Fibroblast of skin of right biceps (primary cell): ENCODE measurements at places on chromosomes 13 and 19.

DNA sequence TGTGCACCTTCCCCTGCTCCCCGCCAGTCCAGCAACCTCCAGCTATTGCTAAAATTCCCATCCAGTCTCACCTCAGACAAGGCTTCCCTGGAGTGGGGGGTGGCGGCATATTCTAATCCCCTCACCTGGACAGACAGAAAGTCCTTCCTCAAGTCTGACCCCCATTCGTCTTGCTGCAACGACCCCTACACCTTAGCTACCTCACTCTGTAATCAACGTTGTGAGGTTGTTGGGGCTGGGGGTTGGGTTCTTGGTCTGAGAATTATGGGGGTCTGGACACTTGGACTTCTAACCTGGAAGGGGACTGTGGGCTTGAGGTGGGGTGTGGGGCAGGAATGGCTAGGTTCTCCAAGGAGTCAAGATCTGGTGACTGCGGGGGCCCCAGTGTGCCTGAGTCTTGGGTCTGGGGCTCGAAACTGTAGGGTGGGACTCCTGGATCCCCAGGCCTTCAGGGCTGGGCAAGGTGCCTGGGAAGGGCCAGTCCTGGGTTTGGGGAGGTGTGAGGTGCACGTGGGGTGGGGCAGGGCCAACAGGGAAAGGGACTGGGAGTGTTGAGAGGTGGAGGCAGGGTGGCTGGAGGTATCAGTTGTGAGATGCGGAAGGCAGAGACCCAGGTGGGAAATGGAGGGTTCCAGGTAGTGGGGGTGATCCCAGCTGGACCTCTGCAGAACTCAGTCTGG, 1.3 kb downstream of the FOXA3 start:
- DNase-seq: no peak

- DNase-seq: no peak
Measured at GRCh38 chr13:113423520-113424163, 29.6 kb downstream of the ADPRHL1 start.

GRCh38 chr19:28838909-28839308, 374.0 kb downstream of the UQCRFS1 start:
- DNase-seq: no peak

DNA sequence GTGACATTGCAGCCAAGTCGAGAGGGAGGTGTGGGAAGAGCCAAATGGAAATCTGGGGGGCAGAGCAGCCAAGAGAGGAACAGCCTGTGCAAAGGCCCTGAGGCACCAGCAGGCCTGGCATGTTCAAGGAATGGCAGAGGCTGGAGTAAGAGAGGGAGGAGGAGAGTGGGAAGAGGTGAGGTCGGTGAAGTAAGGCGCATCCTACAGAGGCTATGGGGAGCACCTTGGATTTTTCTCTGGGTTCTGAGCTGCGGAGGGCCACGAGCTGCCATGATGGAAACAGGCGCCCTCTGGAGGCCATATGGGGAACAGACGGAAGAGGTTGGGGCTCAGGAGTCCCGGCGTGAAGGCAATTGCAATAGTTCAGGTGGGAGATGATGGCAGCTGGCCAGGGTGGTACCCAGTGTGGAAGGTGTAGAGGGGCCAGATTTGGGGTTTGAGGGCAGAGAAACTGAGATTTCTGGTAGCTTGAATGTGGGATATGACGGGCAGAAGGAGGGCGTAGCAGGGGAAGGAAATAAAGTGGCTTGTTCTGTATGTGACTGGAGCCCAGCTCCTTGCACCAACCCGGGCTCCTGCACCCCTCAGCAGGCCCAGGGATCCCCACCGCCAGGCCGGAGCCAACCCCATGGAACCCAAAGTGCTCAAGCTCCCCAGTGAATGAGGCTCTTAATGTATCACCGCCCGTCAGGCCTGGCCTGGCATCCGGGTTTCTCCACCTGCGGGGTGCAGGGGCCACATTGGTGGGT, 20.5 kb upstream of the STRN4 start:
- DNase-seq: no peak

DNA sequence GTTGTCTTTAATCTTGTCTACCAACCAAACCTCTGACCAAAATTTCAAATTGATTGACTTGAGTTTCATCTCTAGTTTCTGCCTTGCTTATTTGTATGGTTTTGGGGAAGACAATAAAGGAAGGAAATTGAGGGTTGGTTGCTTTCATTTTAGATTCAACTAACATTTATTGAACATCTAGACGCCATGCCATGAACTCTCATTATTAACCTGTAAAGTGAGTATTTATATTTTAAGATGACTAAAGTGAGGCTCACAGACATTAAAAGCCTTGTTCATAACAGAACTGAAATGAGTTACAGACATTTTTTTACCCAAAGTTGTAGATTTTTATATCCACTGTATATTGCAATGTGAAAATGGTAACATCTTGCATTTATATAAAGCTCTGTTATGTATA, 239.3 kb downstream of the LMO7 start:
- DNase-seq: no peak

DNA sequence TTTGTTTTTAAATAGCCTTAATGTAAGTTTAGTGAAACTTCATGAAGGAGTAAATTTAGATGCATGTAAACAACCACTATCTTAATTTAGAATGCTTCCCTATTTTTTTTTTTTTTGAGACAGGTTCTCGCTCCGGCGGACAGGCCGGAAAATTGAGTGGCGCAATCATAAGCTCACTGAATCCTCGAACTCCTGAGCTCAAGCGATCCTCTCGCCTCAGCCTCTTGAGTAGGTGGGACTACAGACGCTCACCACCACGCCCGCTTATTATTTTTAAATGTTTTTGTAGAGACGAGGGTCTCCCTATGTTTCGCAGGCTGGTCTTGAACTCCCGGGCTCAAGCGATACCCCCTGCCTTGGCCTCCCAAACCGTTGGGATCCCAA, 1.6 kb downstream of the TEX30 start:
- DNase-seq: no peak

- DNase-seq: peak; percentile 20
Measured at GRCh38 chr13:83286737-83287136, 595.5 kb downstream of the SLITRK1 start.

GRCh38 chr13:78319101-78319627, 284.2 kb downstream of the POU4F1 start:
- peak; percentile 0 for DNase-seq

- DNase-seq: peak; percentile 53
Measured at GRCh38 chr13:74062933-74063332, 71.3 kb downstream of the KLF12 start.

DNA sequence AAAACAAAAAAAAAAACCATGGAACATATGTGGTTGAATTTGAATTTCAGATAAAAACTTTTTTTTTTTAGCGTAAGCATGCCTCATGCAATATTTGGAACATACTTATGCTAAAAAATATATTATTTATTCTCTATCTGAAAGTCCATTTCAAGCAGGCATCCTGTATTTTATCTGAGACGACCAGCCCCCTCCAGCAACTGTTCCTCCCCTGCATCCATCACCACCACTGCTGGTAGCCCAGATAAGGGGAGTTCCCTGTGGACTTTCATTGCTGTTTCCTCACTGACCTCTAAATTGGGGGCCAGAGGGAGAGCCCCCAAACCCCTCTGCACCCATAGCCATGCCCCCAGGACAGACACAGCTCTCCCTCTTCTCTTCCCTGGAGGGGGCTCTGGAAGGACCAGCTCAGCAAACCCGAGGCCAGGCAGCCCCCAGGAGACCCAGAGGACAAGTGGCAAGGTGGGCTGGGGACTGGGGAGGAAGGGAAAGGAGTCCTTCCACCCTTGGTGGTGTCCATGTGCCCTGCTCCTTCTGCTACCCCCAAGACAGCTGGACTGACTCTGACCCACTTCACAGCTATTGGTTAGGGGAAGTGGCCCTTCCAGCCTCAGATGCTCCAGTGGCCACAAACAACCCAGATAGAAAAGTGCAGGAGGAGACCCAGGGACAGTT, 6.6 kb upstream of the SIGLEC12 start:
- DNase-seq: no peak

GRCh38 chr19:45823182-45823581, 8.1 kb upstream of the RSPH6A start:
- DNase-seq: no peak

DNA sequence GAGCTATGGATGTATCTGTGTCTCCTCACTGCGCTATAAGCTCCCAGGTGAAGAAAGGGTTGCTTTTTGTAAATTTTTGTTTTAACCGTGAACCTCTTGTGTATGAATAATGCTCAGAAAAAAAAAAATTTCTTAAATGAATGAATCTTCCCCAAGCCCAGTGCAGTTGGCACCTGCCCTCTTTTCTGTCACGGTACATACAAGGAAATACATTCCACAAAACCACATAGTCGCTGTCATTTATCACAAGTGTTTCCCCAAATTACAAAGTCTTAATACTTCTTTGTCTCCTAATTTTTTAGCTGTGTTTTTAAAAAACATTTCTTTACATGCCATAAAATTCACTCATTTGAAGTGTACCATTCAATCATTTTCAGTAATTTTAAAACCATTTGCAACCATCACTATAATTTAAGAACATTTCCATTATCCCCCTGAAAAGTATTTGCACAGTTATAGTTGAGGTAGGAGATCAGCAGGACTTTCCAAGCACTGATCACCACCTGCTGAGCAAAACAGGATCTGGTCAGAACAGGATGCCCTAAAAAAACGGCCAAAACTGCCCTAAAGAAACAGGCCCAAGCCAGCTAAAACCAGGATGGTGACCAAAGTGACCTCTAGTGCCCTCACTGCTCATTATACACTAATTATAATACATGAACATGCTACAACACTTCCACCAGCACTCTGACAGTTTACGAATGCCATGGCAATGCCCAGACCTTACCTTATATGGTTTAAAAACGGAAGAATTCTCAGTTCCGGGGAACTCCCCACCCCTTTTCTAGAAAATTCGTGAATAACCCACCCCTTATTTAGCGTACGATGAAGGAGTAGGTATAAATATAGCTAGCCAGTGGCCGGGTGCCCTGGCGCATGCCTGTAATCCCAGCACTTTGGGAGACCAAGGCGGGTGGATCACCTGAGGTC, 1.3 kb upstream of the TEX30 start:
- no peak for DNase-seq

DNA sequence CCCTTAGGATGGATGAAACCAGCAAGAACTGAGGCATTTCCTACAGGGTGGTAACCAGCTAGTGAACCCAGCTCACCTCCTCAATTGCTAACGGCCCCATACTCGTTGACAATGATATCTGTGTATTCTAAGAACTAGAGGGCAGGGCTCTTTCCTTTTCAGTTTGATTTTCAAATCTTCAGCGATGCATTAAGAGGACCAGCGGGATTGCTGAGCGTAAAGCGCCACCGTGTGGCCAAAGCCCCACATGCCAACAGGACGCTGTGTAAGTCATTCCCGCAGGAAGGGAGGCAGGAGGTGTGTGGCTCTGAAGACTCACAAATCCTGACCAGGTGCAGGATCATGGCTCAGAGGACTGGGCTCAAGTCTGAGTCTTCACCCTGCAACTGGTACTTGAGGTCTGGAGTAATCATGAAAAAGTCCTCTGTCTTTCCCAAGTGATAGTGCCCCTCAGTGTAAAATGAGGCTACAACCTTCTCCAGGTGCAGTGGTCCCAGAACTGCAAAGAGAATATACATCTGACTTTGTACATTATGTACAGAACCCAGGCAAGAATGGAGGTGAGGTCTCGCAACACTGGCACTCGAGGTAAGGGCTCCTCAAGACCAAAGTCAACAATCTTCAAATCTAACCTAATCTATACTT, 40.9 kb downstream of the C13orf42 start:
- peak; percentile 70 for DNase-seq

DNA sequence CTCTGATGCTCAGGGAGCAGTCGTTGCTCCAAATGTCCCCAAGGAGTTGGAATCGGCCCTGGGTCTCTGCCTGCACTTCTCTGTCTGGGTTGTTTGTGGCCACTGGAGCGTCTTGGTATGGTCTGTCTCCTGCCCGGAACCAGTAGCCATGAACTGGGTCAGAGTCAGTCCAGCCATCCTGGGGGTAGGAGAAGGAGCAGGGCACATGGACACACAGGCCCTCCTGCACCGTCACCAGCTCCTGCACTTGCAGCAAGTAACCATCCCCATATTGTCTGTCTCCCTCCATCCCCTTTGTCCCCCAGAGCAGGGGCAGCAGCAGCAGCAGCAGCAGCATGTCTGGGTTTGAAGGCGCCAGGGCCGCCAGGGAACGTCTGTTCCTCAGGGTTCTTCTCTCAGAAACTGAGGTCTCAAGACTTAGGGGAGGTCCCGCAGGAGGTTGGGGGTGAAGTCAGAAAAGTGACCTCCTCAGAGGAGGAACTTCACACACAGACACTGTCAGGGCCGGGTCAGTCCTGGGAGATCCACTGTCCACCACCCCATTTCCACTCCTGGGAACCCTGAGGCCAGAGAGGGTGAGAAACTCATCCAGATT, at the start of gene SIGLEC8:
SIGLEC8 (minus strand) TSS at position 404 of the 595 bp plus-strand sequence; CDS start at position 337, 67 bp downstream.
- DNase-seq: no peak

DNA sequence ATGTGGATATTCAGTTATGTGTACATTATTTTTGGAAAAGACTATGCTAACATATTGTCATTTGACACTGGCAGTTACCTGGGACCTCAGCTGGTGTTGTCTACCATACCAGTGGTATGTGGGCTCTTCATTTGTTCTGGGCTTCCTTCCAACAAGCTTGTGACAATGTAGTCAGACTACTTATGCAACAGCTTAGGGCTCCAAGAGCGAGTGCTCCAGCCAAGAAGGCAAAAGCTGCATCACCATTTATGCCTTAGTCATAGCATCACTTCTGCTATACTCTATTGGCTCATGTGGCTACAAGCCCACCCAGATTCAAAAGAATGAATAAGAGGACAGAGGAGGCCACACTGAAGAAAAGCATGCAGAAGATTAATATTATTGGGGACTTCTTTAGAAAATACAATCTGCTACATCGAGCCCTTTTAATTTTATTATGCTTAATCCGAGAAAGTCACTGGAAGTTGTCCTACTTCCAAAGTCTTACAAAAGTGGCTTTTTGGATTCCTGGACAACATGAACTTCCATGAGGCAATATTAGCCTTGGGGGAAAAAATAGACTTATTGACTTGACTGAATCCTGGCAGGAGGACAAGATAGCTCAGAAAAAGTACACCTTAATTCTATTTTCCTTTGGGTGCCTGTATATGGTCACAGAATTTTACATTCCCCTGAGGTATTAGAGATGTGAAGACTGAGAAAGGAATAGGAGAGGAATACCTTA, 529.4 kb upstream of the HTR2A start:
- DNase-seq: peak; percentile 82

DNA sequence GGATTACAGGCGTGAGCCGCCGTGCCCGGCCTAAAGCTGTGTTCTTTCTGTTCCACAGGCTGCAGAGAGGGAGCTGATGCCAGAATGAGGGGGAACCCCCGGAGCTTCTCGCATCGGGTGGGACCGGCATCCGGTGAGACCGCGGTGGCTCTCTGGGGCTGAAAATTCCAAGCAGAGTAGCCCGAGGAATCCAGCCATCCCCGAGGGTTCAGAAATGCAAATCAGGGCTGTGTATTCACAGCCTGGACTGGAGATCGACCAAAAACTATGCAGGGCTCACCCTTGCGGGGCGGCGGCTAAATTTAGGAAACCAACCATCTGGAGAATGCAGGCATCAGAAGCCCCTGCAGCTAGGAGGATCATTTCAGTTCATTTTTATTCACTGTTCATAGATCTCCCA, 99.2 kb downstream of the GNG7 start:
- peak; percentile 83 for DNase-seq

DNA sequence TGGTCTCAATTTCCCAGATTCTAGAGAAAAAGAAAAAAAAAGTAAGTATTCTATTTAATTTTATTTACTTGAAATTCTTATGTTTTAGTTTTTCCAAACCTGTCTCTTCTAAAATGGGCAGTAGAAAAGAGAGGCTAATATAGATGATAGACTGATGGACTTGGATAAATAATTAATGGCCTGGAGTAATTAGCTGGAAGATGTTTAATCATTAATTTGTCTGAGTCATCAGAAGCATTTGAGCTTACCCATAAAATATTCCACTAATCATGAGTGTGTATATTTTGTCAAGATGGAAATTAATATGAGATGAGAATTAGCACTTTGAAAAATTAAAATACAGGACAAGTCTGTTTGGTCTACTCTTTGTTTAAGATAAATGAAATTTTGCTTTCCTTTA, 212.1 kb upstream of the MIR17HG start:
- no peak for DNase-seq
